ENCODE measurements at places on chromosomes 6 and 20. TPM values are rescaled to one million over a fixed set of nuclear protein-coding genes. Genes with fewer than 3 reads are reported as not detected.

ADGRB3 gene
- 3.1 TPM for total RNA-seq

BICRAL gene
- 26.2 TPM for total RNA-seq

QKI gene
- total RNA-seq = 316 TPM

PEDS1 gene
- total RNA-seq = 34.5 TPM

CRIP3 gene
- 0.55 TPM for total RNA-seq

ILRUN gene
- 93.6 TPM for total RNA-seq

MOG gene
- total RNA-seq = not detected

PLAGL2 gene
- 17.4 TPM for total RNA-seq

GNRH2 gene
- total RNA-seq = not detected
